Thymus (tissue), 14 donors: ENCODE measurements at places on chromosomes 6 and 20. TPM values are rescaled to one million over a fixed set of nuclear protein-coding genes. Genes with fewer than 3 reads are reported as not detected.

The DNAAF9 gene
- 2.8 TPM for total RNA-seq

The MRPL2 gene
- total RNA-seq: 28.0 TPM

The OTOR gene
- total RNA-seq: 0.19 TPM

The BPIFB1 gene
- 0.24 TPM for total RNA-seq

The BFSP1 gene
- total RNA-seq: 0.57 TPM

The MAFB gene
- total RNA-seq: 3.5 TPM

The CYP39A1 gene
- 1.7 TPM for total RNA-seq

GRCh38 chr6:67201563-67201962, 1433.5 kb upstream of the ADGRB3 start:
- no peak for DNase-seq

DNA sequence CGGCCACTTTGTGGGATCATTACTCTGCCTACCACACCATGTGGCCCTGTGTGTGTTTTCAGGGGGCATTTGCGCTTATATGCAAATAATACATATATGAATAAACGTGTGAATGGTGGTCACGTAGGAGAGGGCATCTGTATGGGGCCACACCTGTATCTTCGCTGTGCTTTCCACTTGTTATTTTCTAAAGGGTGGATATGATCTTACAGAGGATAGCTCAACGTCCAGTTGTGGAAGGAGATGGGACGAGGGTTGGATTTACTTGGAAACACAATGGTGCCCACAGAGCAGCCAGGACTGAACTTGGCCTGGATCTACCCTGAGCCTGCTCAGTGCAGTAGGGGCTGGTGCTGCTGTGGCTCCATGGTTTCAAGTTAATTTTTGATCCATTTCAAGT, 93.3 kb downstream of the YTHDF1 start:
- DNase-seq: no peak

GRCh38 chr6:897528-898207, 204.7 kb upstream of the EXOC2 start:
- no peak for DNase-seq

DNA sequence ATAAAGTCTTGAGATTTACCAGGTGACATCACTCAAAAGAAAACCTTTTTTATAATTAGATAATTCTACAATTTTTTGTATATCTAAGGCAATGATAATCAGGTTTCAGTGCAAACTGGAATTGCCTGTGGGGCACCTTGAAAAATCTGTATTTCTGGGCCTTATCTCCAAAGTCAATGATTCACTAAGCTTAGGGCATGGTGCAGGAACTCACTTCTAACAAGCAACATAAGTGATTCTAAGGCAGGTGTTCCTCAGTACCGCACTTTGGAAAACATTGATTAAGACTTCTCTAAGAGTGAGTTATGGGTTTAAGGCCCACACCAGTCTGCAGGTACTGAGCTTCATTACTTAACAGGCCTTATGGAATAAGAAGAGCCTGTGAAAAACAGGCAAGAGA, 115.3 kb downstream of the COL12A1 start:
- DNase-seq: no peak

DNA sequence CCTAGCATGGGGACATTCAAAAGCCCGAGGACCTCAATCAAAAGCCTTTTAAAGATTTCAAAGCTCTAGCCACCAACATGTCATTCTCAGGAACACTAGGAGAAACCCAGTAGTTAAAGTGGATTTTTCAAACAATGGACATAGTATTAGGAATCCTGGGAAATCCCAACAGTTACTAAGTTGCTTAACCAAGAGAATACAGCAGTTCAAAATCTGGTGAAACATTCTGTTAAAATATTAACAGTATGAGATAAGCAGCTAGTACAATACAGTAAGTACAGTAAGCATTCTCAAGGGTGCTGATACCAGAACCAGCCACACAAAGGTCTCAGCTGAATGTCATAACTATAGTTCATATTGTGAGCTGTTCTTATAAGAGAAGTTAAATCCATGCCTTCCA, 68.6 kb downstream of the CDK19 start:
- DNase-seq: no peak

- DNase-seq: no peak
These were observed 8.8 kb upstream of the MAPRE1 start for GRCh38 chr20:32810941-32811340.

DNA sequence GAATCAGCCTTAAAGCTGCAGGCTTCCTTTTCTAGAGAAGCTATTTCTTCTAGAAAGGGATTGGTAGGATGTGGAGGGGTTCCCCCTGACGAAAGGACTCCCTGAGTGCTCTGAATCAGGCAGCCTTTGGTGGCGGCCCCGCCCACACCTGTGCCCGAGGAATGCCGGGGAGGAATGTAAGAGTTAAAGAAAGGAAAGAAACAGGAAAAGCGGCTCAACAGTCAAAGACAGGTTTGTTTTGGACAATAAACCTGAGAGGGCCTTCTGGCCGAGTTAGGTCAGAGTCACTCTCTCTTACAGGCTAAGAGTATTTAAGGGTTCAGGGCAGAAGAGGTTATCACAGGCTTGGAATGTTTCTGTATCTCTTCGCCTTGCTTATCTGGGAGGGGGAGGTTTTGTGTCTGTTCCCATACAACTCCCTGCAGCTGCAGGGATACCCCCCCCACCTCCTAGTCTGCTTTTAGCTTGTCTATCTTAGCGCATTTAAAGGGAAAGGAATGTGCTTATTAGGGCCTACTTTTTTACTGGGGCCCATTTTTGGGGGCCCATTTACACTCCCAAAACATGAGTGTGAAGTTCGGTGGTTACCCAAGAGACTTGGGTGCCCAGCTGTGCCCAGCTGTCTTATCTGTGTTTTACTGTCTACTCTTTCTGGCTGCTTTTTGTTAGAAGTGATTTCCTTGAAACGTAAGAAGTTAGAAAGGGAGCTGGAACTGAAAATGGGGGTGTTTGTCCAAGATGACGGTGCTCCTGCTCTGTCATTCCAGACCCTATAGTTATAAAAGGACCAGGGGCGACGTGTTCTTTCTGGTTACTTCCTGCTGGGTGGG, 32.8 kb downstream of the DYNLT1 start:
- no peak for DNase-seq

- DNase-seq: no peak
These were observed 212.2 kb downstream of the ARHGAP18 start for GRCh38 chr6:129497481-129498441.

- DNase-seq: no peak
These were observed 504.4 kb downstream of the BCKDHB start for GRCh38 chr6:80610846-80611245.

DNA sequence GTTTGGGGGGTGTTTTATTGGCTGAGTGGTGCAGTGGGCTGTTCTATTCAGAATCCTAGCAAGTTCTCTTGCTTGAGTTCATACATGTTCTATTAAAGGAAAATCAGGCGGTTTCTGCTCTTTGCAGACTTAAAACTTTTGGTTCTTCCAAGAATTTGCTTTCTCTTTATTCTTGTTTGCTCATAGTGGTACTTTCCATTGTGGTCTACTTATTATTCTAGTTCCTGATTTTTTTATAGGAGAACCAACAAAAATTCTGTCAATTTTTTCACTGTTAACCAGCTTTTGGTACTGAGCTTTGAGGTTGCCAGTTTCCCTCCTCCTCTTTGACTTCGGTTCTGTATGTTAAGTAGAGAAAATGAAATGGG, 6.7 kb downstream of the AFDN start:
- no peak for DNase-seq

- no peak for DNase-seq
These were observed 12.9 kb downstream of the SLC9A8 start for GRCh38 chr20:49825521-49826033.
